Pancreas (tissue), 10 donors: ENCODE measurements at places on chromosomes 5 and 9. TPM values are rescaled to one million over a fixed set of nuclear protein-coding genes. Genes with fewer than 3 reads are reported as not detected.

GRCh38 chr9:10005206-10005605, 607.6 kb downstream of the PTPRD start:
- no peak overlapping the region for H3K4me3 ChIP-seq
- H3K27ac ChIP-seq: no peak overlapping the region
- H3K36me3 ChIP-seq: no peaks in the 10 kb centered on the region
- DNase-seq: no peak
- H3K27me3 ChIP-seq: no peaks in the 10 kb centered on the region

GRCh38 chr5:173515526-173515925, 100.9 kb downstream of the BOD1 start:
- H3K4me1 ChIP-seq: peaks cover 39% of the 10 kb centered on the region
- H3K27ac ChIP-seq: no peak overlapping the region
- no peak for DNase-seq
- no peak overlapping the region for H3K4me3 ChIP-seq
- H3K36me3 ChIP-seq: no peaks in the 10 kb centered on the region

GRCh38 chr5:59519338-59519737, 374.2 kb downstream of the PDE4D start:
- no peak for DNase-seq
- H3K36me3 ChIP-seq: no peaks in the 10 kb centered on the region
- H3K4me1 ChIP-seq: no peaks in the 10 kb centered on the region
- H3K27me3 ChIP-seq: no peaks in the 10 kb centered on the region

DNA sequence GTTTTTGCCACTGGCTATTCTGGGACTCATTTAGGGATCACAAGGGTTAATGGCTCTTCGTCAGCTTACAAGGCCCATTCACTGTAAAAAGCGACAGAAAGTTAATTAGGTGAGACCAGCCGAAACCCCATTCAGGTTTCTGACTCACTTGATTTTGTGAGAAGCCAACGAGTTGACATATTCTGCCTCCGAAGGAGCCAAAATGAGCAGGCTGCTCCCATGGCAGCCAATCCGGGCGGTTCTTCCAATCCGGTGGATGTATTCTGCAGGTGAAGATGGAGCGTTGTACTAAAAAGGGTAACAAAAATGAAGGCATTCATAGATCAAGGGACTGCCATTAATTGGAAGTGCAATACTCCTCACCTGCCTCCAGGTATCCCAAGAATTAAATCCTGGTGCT, 39.7 kb downstream of the DDX31 start:
- H3K36me3 ChIP-seq: no peaks in the 10 kb centered on the region
- H3K27ac ChIP-seq: no peak overlapping the region
- H3K4me1 ChIP-seq: no peaks in the 10 kb centered on the region
- DNase-seq: no peak
- no peak overlapping the region for H3K4me3 ChIP-seq

The SNCAIP gene
- 0.26 TPM for total RNA-seq

The ESM1 gene
- 0.84 TPM for total RNA-seq

The POLR3G gene
- total RNA-seq: 0.71 TPM
